ENCODE measurements at places on chromosomes 3 and 15. TPM values are rescaled to one million over a fixed set of nuclear protein-coding genes. Genes with fewer than 3 reads are reported as not detected.

Gene SLC24A5
- total RNA-seq: not detected

Gene GP5
- total RNA-seq: 0.11 TPM

Gene CYP1A1
- 0.27 TPM for total RNA-seq

Gene DUOX1
- 7.2 TPM for total RNA-seq

Gene MESP2
- total RNA-seq: not detected

Gene DNASE1L3
- total RNA-seq: 0.72 TPM

Gene ECE2
- total RNA-seq: not detected

Gene FRMD5
- total RNA-seq: 2.3 TPM

Gene PLOD2
- total RNA-seq: 86.0 TPM

Gene PHLDB2
- total RNA-seq: 36.0 TPM

- no peak for DNase-seq
Observed at GRCh38 chr15:57532731-57533447, 58.8 kb upstream of the MYZAP start.

DNA sequence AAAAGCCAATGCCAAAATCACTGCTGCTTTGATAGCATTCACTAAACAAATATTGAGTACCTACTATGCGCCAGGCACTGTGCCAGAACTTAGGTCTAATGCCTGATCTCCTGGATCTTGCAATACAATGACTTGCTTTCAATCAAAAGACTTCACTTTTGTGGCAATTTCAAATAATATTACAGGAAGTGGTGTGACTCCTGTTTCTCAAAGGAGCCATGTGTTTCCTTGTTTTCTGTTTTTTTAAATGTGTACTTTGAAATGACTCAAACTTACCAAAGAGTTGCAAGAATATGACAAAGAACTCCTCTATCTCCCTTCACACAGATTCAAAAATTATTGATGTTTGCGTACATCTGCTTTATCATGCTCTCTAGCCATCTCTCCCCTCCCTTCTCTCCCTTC is 18.3 kb downstream of the OSBPL10 start:
- no peak for DNase-seq

DNA sequence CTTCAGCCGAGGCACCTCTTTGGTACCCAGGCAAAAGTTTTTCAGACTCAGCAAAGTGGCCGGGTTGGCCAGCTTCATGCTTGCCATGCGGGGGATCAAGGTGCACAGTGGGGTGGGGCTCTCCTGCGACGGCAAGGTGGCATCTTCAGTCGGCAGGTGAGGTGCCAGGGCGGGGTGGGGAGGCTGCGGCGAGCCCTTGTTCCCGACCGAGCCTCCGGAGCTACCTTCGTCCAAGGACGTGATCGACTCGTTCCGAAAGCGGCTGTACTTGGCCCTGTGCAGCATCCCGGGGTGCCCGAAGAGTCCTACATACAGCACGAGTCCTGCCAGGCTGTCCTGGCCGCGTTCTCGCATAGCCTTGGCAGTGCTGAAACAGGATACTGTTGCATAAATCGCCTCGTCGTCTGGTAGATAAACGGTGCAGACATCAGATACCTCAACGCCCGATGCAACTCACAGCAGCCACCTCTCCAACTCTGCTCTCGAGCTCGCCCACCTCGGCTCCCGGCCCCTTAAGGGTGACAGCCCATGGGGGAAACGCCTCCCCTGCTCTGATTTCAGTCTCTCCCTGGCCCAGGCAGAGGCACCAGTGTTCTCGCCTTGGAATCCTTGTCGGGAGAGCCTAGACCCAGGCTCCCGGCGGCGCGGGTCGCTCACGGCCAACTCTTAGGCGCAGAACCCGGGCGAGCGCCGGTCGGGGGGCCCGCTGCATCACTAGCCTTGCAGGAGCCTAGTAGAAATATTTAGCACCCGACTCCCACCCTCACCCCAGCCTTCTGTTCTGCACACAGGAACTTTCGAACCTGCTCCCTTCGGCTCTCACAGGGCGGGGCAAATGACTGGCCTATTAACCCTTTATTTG is 826 bp downstream of the SHC4 start:
- DNase-seq: no peak

DNA sequence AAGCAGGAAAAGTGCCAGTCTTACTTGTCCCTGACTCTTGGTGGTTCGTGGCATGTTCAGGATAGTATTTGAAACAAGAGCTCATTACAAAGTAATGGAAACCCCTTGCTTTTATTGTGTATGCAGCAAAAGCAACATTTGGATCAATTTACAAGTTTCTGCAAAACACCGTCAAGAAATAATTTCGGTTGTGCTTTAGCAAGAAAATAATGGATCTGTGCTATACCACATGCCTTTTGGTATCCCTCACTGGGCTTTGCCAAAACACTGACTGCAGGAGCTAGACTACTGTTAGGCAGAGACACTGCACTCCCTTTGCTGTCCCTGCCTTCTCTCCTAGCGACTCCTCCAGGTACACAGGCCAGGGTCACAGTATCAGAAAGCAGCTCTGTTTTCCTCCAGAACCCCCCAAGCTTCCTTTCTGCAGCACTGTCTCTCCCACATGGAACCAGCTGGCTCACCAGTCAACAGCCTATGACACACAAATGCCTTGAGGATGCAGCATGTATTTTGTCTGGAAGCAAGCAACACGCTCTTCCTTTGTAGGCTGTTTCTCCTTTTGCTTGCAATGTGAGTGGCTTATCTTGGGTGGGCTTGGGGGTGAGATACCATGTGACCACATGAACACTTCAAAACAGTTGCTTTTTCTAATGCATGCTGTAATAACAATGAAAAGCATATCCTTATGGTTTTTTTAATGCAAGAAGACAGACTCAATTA is 111.4 kb downstream of the PGPEP1L start:
- DNase-seq: no peak

DNA sequence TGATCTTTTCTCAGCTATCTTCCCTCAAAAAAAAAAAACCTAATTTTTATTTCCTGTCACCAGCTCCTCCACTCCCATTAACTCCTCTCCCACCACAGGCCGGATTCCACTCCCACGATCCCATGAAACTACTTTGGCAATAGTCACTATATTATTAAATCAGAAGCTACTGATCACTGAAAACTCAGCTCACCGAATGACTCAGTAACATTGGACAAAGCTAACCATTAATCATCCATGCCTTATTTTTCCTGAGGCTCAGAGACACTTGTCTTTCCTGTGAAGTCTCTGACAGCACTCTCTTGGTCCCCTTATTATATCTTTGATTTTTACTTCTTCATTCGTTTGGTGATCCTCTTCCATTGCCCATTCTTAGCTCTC is 260.2 kb downstream of the CGGBP1 start:
- no peak for DNase-seq

DNA sequence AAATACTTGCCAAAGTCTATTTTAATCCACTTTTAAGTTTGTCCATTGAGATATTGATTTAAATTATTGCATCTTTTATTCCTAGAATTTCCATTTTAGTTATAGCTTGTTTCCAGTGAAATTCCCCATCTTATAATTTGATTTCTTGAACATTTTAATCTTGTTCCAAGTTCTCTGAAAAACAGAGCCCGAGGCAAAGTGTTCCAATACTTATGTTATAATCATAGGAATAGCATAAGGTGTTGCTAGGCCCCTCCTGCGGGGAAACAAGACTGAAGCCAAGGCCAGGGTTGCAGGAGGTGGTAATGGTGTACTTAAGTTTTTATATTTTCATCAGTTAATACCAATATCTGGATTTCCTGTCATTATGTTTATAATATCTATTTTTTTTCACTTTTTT is 226.6 kb downstream of the ADAMTSL3 start:
- DNase-seq: no peak

GRCh38 chr3:87413814-87414213 is 137.4 kb upstream of the POU1F1 start:
- DNase-seq: no peak

- no peak for DNase-seq
Observed at GRCh38 chr3:190912736-190913135, 50.2 kb upstream of the GMNC start.

GRCh38 chr15:50652671-50653070 is 33.9 kb downstream of the TRPM7 start:
- no peak for DNase-seq

GRCh38 chr3:16290007-16290826 is 25.2 kb downstream of the OXNAD1 start:
- DNase-seq: no peak

- no peak for DNase-seq
Observed at GRCh38 chr3:69547461-69547880, 161.6 kb upstream of the FRMD4B start.

DNA sequence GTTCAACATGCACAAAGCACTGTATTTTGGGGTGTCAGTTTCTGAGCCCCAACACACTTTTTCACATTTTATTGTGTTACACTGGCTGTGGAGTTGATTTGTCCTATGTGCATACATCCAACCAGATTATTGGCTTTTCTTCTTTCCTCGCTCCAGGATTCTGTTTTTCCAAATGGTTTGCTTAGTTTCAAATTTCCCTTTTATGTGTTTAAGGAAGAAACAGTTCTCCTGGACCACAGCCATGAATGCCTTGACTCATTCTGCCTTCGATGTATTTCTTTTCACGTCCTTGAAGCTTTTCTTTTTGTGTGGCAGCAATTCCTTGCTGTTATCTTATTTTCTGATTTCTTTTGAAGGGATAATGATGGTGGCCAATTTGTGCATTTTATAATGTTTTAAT is 53.8 kb downstream of the CACNA2D3 start:
- no peak for DNase-seq
